ENCODE measurements at places on chromosomes 16 and 17.

GRCh38 chr17:16568541-16569357, at the start of gene ZNF287:
TSS of gene ZNF287 (minus strand) at chr17:16569204. CDS start at chr17:16567731, 1,473 bp downstream.
- DNase-seq: peak; percentile 88

DNA sequence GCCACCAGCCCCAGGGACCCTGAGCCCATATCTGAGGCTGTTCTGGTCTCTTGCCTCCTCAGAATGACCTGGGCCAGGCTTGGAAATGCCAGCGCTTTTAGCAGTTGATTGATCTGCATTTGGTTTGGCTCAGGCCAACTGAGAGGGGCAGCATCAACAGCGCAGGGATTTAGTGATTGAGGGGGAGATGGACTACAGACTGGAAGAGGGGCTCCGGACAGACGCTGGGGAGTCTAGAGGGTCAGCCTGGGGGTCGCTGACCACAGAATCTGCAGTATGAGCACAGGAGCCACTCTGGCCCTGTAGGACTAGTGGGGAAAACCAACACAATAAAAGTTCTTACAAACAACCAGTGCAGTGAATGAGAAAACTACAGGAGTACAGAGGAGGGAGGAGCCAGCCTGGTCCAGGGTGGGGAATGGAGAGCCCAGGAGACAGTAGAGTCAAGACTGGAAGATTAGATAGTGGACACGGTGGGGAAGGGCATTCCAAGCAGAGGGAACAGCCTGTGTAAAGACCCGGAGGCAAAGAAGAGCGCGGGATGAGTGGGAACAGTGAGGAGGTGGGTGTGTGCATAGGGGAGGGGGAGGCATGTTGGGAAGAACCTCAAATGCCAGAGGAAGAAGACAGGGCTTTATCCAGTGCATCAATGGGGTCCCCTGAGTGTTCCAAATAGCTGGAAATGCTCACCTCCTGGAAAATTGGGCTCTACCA, 128.9 kb downstream of the MRM1 start:
- no peak for DNase-seq

GRCh38 chr17:43694081-43694870, 32.6 kb upstream of the MEOX1 start:
- peak; percentile 45 for DNase-seq

DNA sequence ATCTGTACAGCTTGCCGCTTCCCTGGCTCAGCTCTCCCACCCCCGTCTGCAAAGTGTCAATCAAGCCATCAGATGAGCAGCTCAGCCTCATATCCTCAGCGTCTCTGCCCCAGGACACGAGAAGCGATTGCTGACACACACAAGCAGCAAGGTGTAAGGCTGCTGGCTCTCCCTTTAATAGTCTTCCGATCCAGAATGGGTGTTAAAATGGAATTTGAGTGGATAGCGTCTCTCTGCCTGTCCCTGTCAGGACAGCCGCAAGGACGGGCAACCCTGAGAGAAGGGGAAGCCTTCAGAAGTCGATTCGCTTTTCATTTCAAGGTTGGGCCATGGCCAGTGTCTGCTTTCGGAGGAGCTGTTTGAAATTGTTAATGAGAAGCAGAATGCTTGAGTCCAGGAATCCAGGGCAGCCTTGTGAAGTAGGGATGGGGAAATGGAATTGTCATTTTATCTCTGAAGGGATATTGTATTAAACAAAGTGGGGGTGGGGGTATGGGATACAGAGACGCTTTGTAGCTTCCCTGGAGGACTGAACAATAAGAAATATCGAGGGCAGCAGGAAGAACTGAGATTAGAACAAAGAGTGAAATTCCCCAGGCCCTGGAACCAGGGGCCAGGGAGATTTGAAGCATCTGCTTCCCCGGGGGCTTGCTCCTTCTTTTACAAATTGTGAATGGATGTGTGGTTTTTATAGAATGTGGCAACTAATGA, 4.7 kb upstream of the PIPOX start:
- no peak for DNase-seq

- no peak for DNase-seq
These were observed 116.5 kb downstream of the SOCS1 start for GRCh38 chr16:11139326-11140097.

- DNase-seq: peak; percentile 53
These were observed 30.5 kb downstream of the SMPD3 start for GRCh38 chr16:68417711-68418301.

GRCh38 chr16:84459941-84460405, 44.5 kb downstream of the MEAK7 start:
- DNase-seq: no peak

DNA sequence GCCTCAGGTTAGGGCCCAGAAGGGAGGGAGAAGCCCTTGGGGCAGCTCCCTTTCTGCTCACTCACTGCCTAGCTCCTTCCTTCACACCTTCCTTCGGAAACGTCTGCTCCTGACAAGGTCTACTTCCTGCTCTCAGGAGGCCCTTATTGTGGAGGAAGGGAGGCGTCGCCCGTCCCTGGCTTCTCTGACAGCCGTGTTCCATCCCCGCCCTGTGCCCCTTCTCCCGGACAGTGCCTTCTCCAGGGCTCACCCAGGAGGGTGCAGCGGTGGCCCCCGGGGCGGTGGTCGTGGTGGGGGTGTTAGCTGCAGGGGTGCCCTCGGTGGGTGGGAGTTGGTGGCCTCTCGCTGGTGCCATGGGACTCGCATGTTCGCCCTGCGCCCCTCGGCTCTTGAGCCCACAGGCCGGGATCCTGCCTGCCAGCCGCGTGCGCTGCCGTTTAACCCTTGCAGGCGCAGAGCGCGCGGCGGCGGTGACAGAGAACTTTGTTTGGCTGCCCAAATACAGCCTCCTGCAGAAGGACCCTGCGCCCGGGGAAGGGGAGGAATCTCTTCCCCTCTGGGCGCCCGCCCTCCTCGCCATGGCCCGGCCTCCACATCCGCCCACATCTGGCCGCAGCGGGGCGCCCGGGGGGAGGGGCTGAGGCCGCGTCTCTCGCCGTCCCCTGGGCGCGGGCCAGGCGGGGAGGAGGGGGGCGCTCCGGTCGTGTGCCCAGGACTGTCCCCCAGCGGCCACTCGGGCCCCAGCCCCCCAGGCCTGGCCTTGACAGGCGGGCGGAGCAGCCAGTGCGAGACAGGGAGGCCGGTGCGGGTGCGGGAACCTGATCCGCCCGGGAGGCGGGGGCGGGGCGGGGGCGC, 231.9 kb downstream of the SEC14L1 start:
- DNase-seq: no peak

DNA sequence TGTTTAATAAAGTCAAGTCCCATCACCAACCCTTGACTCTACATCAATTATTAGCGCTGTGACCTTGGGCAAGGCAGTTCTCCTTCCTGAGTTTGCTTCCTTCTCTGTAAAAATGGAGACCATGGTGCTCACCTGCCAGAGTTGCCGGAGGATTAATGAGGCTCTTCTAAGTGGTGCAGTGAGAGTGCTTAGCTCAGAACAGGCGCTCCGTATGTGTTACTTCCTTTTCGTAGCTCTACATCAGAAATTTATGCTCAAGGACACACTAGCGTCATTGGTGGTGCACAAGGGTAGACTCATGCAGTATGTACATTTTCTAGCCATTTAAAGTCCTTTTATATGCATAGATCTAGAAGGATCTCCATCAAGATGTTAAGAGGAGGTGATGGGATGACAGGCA, 17.4 kb upstream of the CMIP start:
- DNase-seq: no peak

DNA sequence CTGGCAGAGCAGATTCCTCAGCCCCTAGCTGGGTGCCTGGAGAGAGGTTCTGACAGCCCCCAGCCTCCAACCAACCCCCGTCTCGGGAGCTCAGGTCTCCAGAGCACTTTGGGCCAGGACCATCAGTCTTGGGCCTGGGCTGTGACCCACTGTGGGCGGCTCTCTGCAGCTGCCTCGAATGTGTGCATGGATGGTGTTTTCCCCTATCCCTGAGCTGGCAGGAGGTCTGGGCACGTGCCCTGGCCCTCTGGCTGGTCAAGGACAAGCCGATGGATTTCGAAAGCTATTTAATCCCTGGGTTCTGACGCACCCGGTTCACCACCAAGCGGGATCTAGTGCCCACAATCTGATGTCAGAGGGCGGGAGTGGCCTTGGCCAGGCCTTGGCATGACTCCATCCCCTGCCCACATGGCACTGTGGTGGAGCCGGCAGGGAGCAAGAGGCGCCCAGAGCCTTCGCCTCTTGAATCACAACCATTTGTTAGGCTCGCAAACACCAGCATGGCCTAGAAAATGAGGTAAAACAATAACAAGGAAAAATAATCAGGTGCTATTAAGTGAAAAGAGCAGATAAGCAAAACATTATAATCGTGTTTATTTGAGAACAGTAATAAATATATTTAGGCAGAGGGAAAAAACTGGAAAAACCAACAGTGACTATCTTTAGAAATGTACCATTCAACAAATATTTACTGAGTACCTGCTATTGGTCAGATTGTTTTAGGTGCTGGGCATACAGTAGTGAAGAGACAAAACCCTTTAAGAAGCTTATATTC, 69.3 kb upstream of the TOB1 start:
- no peak for DNase-seq

DNA sequence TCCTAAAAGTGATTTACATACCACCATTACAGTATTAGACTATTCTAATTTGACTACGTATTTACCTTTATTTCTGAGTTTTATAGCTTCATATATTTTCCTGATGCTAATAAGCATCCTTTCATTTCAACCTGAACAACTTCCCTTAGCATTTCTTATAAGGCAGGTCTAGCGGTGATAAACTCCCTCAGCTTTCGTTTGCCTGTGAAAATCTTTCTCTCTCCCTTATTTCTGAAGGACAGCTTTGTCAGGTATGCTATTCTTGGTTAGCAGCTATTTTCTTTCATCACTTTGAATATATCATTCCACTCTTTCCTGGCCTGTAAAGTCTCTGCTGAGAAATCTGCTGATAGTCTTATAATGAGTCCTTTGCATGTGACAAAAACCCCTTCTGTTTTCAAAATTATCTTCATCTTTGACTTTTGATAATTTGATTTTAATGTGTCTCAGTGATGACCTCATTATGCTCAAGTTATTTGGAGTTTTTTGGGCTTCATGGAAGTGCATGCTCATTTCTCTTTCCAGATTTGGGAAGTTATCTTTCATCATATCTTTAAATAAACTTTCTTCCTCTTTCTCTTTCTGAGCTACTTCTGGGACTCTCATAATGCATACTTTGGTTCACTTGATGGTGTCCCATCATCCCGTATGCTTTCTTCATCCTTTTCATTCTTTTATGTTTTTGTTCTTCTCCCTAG, 285.4 kb upstream of the PMFBP1 start:
- no peak for DNase-seq

DNA sequence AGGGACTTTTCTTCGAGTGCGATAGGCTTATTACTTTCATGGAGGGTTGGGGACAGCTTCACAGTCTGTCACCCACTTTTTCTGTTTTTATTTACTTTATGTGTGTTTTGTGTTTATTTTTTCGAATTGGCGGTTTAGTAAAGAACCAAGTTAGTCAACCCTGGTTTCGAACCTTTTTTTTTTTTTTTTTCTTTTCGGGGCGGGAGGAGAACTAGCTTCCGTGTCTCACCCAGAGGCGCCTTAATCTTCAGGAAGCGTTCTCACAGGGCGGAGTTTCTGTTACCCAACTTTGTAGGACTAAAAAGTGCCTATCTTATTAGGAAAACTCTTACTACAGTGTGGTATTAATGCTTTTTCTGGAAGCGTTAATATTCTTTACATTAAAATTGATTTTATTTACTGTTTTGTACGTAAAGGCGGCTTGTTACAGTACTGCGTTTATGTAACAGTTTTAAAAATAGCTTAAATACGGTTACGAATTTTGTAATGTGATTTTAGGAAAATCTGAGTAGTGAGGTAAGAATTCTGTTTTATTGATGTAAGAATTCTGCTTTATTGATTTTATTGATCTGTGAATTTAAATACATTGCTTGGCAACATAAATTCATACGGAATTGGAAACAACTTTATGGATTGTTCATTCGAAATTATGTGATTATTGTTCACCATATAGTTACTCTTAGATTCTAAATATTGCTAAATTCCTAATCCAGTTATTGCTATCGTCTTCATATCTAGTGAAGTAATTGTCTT, 885 bp downstream of the ZNF207 start:
- DNase-seq: no peak

DNA sequence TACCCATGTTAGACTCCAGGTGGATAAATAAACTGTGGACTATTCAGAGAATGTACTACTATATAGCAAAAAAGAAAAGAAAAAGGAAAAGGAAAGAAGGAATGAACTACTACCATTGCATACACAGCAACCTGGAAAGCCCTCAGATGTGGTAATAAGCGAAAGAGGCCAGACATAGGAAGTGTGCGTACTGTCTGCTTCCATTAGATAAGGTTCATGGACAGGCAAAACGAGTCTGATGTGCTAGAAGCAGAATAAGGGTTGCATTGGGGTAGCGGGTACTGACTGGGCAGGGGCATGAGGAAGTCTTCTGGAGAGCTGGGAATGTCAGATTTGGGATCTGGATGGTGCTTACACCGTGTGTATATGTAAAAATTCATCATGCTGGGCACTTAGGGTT, 21.8 kb downstream of the CLEC16A start:
- DNase-seq: no peak

DNA sequence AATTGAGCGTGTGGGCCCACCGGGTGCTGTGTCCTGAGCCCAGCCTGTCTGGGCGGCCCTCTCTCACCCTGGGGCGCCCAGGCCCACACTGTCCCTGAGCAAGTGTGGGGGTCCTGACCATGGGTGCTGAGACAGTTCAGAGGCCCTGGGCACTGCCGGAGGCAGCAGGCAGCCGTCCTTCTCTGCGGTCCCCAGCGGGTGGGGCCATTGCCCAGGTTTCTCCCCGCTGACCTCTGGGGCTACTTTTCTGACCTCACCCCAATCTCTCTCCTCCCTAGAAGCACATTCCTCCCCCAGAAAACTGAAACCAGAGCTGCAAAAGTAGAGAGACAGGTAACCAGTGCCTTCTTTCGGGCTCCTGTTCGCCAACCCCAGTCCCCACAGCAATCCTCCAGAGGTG, 36.0 kb upstream of the PVALEF start:
- DNase-seq: no peak

DNA sequence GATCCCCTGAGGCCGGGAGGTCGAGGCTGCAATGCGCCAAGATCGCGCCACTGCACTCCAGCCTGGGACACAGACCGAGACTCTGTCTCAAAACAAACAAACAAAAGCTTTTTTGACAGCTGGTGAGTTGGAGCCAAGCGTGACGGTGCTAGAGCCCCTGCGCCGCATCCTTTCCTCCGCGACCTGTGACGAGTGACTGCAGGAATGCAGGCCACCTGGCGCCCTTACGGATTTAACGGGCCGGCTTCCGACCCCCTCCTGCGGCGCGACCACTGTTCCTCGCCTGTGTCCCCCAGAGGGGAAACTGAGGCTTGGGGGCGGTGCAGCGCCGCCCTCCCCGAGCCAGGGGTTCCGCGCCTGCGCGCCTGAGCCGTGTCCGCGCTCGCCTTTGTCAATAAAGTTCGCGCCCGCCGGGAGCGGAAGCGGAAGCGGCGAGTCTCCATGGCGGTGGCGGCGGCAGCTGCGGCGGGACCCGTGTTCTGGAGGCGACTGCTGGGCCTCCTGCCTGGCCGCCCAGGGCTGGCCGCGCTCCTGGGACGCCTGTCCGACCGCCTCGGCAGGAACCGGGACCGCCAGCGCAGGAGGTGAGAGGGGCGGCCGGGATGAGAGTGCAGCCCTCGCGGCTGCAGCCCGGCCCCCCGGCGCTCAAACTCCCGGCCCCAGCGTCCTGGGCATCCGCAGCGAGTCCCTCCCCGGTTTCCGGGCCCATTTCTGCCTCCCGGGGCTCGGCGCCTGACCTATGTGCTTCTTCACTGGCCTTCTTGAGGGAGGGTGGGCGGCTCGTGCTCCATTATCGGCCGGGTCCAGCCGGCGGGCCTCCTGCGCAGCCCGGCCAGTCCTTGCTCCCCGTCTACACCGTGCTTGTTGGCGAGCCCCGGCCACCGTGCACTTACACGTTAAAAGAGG, at the start of gene PGS1:
PGS1 (plus strand) TSS at position 425 of the 906 bp plus-strand sequence; CDS start at position 442, 17 bp downstream.
- peak; percentile 76 for DNase-seq

All from stimulated activated CD8-positive, alpha-beta memory T cell treated with anti-CD3 and anti-CD28 coated beads, Interleukin-7, amount 100 ng/mL, for 4 hours (primary cell).